ENCODE measurements at places on chromosomes 4 and X.

- no peak for DNase-seq
These were observed 138.4 kb downstream of the COL25A1 start for GRCh38 chr4:109164011-109164410.

- peak; percentile 51 for DNase-seq
These were observed 1.4 kb upstream of the DOK7 start for GRCh38 chr4:3461515-3462291.

GRCh38 chr4:70903291-70903603 lies 1.1 kb downstream of the MOB1B start:
- DNase-seq: no peak

GRCh38 chr4:183840311-183840710 lies 64.8 kb upstream of the STOX2 start:
- DNase-seq: peak; percentile 71

GRCh38 chrX:67717571-67717970 lies 173.8 kb downstream of the AR start:
- DNase-seq: no peak

- no peak for DNase-seq
These were observed 73.1 kb downstream of the CPZ start for GRCh38 chr4:8665406-8666360.

DNA sequence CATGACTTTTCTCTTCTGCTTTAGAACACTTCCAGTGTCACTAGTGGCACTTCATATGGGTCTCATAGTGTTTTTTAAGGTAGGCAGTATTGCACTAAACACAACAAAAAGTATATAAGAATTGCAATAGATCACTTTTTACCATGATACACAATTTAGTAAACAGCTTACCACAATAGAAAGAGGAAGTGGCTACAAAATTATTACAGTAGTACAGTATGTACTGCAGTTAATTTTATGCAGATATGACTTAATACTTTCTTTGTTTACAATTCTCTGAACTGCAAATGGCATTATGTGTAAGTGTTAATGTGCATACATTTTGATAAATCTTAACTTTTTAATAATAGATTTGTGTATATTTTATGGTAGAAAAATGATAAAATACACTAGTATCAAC lies 157.3 kb downstream of the RRAGB start:
- no peak for DNase-seq

- no peak for DNase-seq
These were observed 129.0 kb upstream of the STX18 start for GRCh38 chr4:4670869-4671268.

- DNase-seq: no peak
These were observed 327.4 kb downstream of the PPP3CA start for GRCh38 chr4:101019941-101020401.

Data from NCI-H1694 (cell line).